Endothelial cell of umbilical vein (primary cell): ENCODE measurements at places on chromosomes 4 and X. TPM values are rescaled to one million over a fixed set of nuclear protein-coding genes. Genes with fewer than 3 reads are reported as not detected.

The CT45A3 gene
- polyA plus RNA-seq: not detected in 2 replicates

The CTSO gene
- polyA plus RNA-seq: 8.5 and 8.9 TPM in 2 replicates

The GDPD2 gene
- polyA plus RNA-seq: 0.08 and 0.11 TPM in 2 replicates

The ANTXR2 gene
- 4.6 and 6.6 TPM in 2 replicates for polyA plus RNA-seq

The FAM120C gene
- polyA plus RNA-seq: 4.2 and 5.4 TPM in 2 replicates

The MAML3 gene
- polyA plus RNA-seq: 13.1 and 14.0 TPM in 2 replicates

The NDP gene
- 0.14 and 0.58 TPM in 2 replicates for polyA plus RNA-seq

The TSR2 gene
- polyA plus RNA-seq: 8.9 and 12.4 TPM in 2 replicates

The GYPA gene
- polyA plus RNA-seq: not detected in 2 replicates

The MMRN1 gene
- polyA plus RNA-seq: 93.9 and 143 TPM in 2 replicates

The ZCCHC18 gene
- polyA plus RNA-seq: 2.5 and 2.7 TPM in 2 replicates
